ENCODE measurements at places on chromosomes 2 and 18.

GRCh38 chr2:23711979-23712755 is 214.8 kb downstream of the ATAD2B start:
- DNase-seq: peak; percentile 50

- no peak for DNase-seq
Observed at GRCh38 chr2:135150725-135151124, 98.6 kb downstream of the RAB3GAP1 start.

- peak; percentile 80 for DNase-seq
Observed at GRCh38 chr2:38959938-38960608, 70.4 kb downstream of the ARHGEF33 start.

DNA sequence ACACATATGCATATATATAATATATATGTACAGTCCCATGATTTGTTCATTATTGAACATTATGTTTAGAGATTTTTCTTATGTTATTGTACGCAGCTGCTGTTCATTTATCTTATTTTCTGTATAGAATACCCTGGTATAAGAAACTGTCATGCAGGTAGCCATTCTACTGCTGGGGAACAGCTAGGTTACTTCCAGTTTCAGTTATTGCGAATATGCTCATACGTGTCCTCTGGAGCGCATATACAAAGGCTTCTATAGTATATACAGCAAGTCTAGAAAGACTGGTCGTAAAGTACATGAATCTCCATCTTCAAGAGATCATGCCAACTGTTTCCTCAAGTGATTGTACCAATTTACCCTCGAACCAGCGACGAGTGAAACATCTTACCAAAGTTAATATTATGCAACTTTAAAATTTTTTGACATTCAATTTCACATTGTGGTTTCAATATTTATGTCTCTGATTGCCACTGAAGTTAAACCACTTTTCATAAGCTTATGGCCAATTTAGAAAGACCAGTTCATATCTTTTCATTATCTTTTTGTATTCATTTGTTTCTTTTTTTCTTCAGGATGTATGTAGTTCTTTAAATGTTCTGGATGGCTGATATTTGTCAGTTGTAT is 53.5 kb downstream of the RDH14 start:
- DNase-seq: no peak

DNA sequence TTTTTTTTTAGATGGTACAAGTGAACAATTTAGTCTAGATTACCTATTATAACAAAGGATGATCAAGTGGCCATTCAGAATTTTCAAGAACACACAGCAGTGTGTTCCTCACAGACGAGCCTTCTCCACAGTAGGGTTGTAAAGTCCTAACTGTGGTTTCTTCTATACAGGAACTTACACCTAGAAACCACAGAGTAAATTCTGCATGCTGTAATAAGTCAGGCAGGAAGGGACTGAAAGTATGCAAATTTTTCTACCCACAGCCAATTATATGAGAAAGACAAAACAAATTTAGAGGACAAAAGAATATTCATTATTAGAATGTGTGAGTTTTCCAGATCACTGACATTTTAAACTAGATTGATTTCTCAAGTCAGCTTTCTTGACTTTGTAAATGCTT is 99.5 kb downstream of the RBMS1 start:
- DNase-seq: peak; percentile 46

DNA sequence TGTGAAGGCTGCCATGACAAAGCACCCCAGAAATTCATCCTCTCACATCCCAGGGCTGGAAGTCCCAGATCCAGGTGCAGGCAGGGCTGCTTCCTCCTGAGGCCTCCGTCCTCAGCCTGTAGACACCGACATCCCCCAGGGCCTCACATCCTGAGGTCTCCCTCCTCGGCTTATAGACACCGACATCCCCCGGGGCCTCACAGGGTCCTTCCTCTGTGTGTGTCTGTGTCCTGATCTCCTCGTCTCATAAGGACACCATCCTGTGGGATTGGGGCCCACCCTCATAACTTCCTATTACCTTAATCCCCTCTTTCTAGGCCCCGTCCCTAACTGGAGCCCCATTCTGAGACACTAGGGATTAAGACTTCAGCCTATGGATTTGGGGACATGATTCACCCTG is 92.0 kb upstream of the SNTG2 start:
- DNase-seq: no peak

DNA sequence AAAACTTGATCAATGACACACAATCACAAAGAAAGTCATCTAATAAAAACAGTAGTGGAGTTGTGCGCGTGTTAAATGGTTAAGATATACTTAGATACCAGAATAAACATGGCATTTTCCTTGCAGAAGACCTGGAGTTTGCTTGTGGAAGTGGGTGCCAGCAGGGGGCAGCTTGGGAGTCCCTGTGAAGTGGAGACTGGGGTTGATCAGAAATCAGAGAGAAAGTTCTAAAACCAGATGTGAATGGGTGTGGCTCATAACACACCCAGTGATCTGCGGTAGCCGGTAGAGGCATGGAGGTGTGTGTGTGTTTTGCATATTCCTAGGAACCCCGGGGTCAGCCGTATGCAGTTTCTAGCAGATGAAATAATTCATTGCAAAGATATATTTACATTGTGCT is 300.1 kb upstream of the TRIB2 start:
- DNase-seq: peak; percentile 47

DNA sequence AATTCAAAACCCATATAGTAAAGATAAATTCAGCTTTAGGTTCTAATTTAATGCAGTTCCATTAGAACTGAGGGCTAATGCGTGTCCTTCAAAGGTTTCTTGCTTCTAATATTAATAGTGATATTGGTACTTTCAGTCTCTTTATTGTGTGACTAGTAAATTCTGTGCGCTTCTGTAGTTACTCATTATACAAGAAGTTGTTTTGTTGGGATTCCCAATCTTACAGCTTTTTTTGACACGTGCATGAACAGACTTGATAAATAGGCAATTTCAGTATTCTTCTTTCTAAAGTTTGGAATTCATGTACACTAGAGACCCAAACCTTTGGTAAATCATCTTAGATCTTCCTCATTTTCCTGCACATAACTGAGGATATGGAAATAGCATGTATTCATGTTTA is 71.8 kb downstream of the HAUS1 start:
- DNase-seq: no peak

DNA sequence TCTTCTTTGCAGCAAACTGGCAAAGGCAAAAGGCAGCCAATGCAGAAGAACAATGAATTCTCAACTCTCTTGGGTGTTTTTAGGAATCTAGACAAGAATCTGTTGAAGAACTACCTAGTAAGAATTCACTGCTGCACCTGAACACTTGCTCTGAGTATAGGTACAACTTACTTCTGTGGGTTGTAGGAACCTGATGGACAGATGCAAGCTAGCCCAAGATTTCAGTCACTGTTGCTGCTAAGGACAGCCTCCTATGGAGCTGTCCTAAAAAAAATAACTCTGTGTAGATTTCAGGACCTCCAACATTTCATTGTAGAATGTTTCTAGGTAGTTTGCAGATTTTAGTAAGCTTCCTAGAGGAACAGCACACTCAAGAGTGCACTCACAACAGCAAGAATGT is 363.5 kb downstream of the CBLN2 start:
- DNase-seq: no peak

DNA sequence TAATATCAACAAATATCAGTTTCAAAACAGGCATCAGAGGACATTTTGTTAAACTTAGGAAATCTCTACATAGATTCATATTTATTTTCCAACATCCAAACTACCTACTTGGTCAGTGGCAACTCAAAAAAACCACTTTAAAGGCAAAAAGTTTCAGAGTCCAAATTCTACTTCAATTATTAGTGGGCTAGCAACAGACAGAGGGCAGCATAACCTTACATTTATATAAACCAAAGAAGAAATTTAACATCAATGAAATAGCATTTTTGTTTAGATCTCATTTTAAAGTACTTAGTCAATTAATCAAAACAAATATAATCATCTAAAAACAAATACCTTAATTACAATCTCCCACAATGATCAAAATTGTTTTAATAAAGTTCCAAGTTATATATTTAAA is 33.3 kb downstream of the RTTN start:
- DNase-seq: peak; percentile 31

DNA sequence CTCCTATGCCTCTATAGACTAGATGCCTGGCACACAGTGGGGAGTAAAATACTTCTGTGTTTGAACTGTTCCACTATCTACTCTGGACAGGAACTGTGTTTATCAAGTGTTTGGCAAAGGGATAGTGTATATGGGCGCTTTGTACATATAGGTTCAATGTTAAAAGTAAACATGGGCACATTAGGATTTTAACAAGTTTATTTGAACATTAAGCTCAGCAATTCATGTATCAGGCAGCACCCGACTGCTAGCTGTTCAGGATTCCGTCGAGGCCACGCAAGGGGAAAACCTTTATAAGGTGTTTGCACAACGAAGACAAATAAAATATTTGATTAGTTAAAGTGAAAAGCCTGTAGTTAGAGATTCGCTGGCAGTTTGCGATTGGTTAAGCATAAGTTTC is 43.4 kb upstream of the ROCK2 start:
- DNase-seq: no peak

DNA sequence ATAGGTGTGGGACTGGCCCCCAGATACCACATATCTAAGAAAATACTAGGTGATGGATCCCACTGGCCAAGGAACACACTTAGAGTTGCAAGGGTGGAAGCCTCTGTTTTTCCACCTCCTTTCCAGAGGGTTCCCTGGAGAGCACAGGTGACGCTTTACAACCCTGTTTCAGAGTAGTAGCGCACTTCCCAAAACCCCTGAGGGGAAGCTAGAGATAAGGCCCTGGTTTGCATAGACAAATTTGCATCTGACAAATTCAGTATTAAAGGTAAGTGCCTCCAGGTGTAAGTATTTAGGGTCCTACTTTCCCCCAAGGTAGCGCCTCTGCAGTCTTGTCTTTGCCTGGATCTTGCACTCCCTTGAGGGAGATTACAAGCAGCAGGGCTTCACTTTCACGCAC is 474 bp upstream of the CERKL start:
- DNase-seq: no peak

DNA sequence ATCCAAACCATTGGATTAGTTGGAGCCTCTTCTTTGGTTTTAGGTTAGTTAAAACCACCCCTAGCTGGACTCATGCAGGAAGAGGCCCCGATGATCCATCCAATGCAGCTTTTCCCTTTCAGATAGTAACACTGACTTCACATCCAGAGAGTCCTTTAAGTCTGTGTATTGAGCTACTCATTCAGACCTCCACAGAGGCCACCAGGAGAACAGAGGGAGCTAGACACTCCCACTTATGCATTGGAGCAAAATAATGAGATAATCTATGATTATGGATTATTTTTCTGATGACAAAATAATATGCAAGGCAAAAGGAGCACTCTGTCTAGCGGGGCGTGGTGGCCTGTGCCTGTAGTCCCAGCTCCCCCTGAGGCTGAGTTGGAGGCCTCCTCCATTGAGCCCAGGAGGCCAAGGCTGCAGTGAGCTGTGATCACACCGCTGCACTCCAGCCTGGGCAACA is 1.6 kb upstream of the ROCK2 start:
- no peak for DNase-seq

- no peak for DNase-seq
Observed at GRCh38 chr2:216183462-216183861, 74.3 kb downstream of the XRCC5 start.

DNA sequence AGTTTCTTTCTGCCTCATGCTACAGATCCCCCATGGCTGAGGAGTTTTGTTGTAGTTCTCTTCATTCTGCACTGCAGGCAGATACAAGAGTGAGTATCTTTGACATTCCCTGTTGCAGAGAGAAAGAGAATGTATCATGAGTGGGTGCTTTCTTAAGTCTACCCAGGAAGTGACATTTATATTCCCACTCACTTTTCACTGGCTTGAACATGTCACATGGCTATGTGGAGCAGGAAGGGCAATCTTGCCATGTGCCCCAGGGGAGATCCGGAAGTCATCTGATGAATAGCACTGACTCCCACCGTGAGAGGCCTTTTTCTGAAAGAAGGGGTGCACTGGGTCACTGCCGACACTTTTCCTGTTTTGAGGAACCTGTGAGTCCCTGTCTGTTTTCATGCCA is 66.4 kb upstream of the BOD1L2 start:
- no peak for DNase-seq

- DNase-seq: peak; percentile 25
Observed at GRCh38 chr2:70482401-70482800, 71.2 kb downstream of the TGFA start.

DNA sequence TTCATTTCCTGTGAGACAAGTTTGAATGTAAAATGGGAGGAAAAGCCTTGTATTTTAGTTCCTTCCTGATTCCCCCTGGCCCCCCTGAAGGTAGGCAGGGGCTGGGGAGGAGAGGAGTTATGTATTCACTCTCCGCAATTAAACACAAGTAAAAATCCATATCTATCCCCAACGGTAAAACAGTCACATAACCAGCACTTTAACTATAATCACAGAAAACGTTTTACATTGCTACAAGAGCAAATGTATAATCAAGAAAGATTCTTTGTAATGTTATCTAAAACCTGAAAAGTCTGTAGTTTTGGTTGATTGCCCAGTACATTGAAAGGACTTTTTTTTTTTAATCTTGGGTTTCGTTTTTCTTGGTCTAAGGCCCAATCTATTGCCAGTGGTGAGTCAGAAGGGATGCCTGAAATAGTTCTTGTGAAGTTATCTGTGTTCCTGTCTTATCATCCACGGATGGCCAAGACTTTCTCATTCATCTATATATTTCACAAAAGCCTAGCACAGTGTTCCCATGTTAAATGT is 34.5 kb upstream of the CCNYL1 start:
- DNase-seq: peak; percentile 93

GRCh38 chr18:39453882-39454281 is 1888.3 kb upstream of the CELF4 start:
- DNase-seq: peak; percentile 46

DNA sequence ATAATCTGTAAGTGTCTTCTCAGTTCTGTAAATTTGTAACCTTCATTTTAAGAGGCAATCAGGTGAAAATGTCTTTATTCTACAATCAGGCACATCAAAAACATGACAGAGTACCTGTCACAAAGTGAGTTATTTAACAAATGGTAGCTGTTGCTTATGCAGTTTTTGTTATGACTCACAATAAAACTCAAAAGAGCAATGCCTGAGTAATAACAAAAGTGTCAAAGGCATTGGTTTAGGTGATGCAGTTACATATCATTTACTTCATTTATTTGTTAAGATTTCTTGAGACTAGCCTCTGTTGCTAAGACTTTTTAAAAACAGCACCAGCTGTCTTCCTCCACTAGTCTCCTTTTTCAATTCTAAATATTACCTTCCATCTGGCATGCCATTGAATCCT is 177.8 kb downstream of the KIAA1328 start:
- no peak for DNase-seq

GRCh38 chr2:120379916-120380893 is 34.3 kb downstream of the INHBB start:
- no peak for DNase-seq
